ENCODE measurements at places on chromosomes 6 and 20.

DNA sequence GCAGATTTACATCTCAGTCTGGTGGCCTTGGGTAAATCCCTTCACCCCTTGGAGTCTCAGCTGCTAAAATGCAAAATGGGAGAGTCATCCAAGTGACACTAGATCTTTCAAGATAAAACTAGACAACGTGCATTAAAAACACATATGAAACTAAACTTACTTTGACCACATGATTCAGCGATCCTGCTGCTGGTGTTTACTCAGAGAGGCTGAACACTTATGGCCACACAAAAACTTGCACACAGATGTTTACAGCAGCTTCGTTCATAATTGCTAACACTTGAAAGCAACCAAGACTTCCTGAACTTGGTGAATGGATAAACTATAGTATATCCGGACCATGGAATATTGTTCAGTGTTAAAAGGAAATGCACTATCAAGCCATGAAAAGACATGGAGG lies 55.3 kb upstream of the GPR6 start:
- no peak for DNase-seq

DNA sequence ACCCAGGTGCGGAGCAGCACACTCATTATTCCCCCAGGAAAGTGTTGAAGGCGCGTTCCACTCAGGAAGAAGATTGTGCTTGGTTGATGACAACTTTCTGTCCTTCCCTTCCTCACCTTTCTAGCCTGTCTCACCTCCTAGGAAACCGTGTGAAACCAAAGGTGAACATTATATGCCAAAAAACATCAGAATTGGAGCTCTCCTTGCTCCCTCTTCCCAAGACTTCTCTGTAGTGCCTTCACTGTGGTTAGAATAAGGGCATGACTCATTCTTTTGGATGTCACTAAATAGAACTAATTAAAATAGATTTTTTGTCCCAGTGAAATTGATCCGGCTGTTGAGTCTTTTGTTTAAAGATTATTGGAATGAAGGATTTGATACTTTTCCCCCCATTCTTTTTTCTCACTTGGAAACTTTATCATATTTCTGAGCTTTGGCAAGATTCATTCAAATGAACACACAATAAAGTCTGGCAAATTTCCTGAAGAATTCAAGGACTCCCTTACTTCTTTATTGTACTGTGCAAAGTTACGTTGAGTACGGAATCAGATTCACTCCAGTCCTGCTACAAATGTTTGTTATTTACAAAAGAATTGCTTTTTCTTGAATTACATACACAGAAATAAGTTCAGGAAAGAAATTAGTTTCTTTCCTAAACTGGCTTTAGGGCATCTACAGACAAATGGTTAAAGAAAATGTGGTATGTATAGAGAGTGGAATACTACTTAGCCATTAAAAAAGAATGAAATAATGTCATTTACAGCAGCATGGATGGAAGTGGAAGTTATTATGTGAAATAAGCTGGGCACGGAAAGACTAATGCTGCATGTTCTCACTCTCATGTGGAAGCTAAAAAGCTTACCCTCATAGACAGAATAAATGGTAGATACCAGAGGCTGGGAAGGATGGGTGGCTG lies 142.8 kb upstream of the AKAP12 start:
- DNase-seq = no peak

DNA sequence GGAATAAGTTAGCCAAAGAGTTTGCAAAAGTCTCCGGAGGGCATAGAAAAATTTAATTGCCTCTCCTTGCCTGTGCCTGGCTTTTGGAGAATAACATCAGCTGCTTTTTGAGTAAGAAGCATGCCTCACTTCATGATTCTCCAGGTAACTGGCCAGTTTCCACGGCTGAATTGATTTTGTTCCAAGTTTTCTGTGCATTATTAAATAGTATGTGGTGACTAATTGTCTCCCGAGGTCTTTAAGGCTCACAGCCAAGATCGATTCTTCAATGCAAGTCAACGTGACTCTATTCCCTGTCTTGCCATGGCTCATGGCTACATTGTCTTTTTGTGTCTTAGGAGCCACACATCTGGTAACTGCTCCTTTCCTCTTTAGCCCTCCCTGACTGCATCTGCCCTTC lies 54.2 kb downstream of the CNR1 start:
- no peak for DNase-seq

DNA sequence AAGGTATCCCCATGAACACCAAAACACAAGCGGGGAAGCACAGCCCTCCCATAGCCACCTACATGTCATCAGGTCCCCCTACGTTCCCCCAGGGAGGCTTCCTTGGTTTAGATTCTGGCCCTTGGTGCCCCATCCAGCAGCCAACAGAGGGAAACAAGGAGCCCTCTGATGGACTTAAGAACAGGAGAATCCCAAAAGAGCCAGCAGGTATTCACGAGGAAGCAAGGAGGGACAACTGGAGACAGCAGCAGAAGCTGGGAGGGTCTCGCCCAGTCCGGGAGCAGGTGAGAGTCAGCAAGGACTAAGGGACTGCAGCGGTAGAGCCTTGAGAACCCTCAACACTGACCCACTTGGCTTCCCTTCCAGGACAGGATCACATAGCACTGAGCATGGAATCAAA lies 58.4 kb upstream of the TOP1 start:
- no peak for DNase-seq

DNA sequence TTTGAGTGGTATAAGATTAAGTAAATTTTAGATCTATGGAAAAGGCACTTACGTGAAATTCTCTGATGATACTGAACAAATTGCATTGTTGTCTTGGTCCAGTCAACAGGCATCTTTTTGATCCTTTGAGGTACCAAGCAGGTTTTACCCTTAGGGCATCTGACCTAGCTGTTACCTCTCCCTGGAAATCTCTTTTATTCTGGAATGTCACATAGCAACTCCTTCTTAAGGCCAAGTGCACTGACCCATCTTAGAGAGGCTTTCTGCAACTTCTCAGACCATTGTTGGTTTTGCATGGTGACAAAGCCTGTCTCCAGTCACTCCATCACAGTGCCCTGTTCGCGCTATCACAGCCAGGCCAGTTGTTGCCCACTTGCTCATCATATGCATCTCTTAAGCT lies 42.0 kb downstream of the TPD52L1 start:
- no peak for DNase-seq

- no peak for DNase-seq
Measured at GRCh38 chr6:38797391-38797790, 82.3 kb downstream of the DNAH8 start.

- no peak for DNase-seq
Measured at GRCh38 chr6:154482858-154483257, 27.6 kb downstream of the CNKSR3 start.

DNA sequence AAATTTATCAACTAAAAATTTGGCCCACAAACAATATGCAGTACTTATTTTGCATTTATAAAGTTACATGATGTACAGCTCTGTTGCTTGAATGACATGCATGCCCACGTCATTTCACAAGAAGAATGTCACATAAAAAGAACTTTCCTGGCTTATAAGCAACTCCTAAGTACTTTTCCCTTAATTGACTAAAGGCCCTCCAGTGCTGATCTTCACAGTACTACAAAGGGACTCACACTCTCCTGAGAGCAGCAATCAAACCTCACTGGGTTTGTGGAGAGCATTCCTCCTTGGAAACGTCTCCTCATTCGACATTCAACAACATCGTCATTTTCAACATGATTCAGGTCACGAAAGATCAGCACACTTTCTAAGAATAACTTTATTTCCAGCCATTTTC lies 111.1 kb downstream of the IPCEF1 start:
- peak; percentile 24 for DNase-seq

- no peak for DNase-seq
Measured at GRCh38 chr6:148392671-148393070, 50.0 kb downstream of the SASH1 start.

- no peak for DNase-seq
Measured at GRCh38 chr6:129832299-129832698, 28.8 kb downstream of the TMEM244 start.

GRCh38 chr20:19552221-19553180 lies 205.6 kb upstream of the RIN2 start:
- DNase-seq = no peak

DNA sequence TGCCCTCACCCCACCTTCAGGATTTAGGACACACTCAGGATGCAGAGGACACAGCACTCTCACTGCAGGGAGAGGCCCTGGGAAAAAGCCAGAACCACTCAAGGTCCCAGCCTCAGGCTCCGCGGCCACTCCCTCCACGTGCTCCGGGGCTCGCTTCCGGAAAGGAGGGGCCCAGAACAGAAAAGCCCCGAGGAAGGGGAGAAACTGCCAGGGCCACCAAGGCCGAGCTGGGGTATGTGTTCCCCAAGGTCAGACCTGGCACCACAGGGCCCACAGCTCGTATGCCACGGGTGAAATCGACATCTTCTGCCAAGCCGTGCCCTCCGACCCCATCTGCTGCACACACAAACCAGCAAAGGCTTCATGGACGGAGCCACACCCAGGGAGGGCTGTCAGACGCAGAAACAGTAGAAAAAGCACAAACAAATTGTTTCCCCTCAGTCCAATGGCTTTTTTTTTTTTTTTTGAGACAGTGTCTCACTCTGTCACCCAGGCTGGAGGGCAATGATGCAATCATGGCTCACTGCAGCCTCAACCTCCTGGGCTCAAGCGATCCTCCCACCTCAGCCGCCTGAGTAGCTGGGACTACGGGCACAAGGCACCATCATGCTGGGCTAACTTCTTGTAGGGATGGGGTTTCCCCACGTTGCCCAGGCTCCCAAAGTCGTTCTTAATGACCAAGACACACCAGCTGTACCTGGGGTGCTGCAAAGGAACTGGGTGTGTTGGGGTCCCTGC lies 33.4 kb downstream of the SLC2A4RG start:
- DNase-seq = no peak

All from activated CD4-positive, alpha-beta T cell treated with anti-CD3 and anti-CD28 coated beads for 36 hours (primary cell).